Activated CD4-positive, alpha-beta T cell treated with anti-CD3 and anti-CD28 coated beads, Interleukin-10, Interleukin-2, amounts not matched to agents 100 ng/mL and 50 ng/mL, durations not matched to agents 16 hours and 8 hours (primary cell): ENCODE measurements at places on chromosomes 4 and X.

DNA sequence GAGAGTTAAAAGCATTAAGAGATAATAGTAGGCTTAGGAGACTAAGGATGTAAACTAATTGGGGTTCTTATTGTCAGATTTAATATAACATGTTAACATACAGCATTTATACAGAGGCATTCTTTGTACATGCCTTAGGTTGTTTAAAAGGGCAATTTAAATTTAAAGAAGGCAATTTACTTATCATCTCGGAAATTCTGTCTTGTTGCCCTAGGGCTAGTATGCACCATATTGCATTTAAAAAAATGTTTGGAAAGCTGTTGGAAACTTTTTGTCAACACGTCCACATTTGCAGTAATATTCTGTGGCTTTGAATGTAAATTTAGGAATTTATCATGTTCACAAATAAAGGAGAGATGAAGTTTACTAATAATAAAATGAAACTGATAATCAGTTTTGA, 25.5 kb downstream of the GALNT7 start:
- DNase-seq, result no peak

DNA sequence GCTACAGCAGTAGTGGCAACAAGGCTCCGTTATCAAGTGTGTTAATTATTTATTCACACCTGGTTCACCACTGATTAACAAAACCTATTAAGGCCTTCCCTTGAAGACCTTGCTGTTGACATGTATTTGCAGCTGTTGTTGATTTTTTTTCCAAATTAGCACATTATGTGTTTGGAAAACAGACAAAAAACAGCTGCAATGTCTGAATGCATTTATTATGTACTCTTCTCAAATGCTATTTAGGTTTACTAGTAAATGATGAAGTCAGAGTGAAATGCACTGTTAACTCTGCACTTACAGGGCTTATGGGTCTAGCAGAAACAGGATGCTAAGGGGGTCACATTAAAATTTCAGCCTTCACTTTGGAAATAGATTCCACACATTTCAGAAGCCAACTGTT, 99.5 kb upstream of the PCDH7 start:
- no peak for DNase-seq

DNA sequence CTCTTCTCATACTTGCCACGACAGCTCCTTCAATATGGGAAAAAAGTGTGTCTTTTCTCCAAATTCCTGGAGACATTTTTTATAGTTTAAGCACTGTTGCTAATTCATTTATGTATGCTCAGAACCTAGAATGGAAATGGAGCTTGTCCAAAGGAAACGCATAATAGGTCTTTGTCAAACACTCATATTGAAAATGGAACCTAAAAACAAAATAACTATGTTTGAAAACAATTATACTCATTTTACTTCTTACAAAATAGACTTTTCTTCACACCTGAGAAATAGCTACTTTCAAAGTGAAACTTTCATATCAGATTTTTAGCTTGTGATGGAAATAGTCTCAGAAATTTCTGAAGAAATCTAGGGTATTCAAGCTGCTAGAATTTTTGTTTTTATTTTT, 529.7 kb upstream of the BOD1L1 start:
- DNase-seq, result peak; percentile 3

- no peak for DNase-seq
Observed at GRCh38 chr4:182645511-182645910, 271.7 kb downstream of the DCTD start.

GRCh38 chr4:94650690-94651089, 107.1 kb upstream of the BMPR1B start:
- DNase-seq, result no peak

GRCh38 chr4:88761861-88762523, 64.4 kb upstream of the NAP1L5 start:
- DNase-seq, result no peak

GRCh38 chr4:54017308-54017707, 47.1 kb downstream of the CHIC2 start:
- DNase-seq, result no peak

GRCh38 chr4:121221608-121222007, 57.5 kb upstream of the TNIP3 start:
- no peak for DNase-seq

GRCh38 chrX:9874483-9874882, 88.3 kb downstream of the SHROOM2 start:
- DNase-seq, result no peak

- no peak for DNase-seq
Observed at GRCh38 chrX:65841263-65841662, 173.8 kb downstream of the MSN start.

- DNase-seq, result no peak
Observed at GRCh38 chr4:10009861-10010500, 11.3 kb downstream of the SLC2A9 start.

- no peak for DNase-seq
Observed at GRCh38 chrX:151538190-151539122, 25.0 kb upstream of the PASD1 start.

DNA sequence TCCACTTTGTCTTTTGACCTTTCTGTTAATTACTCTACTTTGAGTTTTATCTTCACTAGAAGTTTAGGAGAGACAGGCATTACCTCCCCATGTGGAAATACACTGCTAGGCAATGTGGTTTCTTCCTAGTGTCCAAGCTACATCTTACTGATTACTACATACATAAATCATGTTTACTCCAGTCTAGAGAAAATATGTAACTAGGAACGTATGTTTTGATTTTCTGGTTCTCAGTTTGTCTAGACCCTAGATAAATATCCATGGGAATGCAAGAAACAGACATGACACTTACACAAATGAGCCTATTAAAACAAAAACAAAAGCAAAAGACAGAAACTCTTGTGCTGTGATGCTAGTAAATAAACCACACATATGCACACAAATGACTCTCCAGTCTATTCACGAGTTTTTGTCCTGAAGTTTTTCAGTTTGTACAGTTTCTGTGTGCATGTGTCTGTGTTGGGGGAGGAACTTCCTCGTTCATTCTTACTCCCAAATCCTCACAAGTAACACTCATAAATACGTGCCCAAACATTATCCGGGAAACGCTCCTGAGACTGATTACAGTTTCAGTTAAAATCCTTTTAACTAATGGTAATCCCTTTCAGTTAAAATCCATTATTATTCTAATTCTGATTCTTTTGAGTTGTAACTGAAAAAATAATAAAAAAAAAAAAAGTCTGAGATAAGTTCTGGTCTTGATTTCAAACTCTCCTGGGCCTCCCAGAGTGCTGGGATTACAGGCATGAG, 283.5 kb upstream of the FTHL17 start:
- no peak for DNase-seq

DNA sequence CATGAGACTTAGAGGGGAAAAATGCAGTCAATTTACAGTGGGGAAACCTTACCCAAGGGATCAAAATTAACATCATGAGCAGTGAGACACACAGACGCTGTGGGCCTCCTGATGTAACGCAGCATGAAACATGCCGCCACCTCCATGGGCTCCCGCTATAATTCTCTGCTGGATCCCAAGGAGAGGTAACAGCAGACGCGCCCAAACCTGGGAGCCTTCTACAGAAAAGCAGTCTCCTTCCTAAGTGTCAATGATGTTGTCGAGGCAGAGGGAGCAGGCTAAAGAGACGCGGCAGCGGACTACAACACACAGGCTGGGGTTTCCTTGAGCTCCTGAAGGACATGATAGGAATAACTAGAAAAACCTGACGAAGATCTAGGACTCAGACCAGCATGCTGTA, 142.3 kb downstream of the AFAP1 start:
- DNase-seq, result no peak

DNA sequence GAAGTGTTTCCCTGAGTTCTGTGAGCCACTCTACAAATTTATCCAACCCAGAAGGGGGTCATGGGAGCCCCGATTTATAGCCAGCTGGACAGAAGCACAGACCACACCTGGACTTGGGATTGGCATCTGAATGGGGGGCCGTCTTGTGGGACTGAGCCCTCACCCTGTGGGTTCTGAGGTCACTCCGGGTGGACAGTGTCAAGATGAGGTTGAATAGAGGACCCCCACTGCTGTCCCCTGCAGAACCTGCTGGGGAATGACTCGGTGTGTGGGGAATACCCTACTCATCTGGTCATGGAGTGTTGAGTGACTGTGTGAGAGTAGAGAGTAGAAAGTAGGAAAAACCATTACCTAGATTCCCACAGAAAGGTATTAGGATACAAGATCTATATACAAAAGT, 67.5 kb downstream of the ZFYVE28 start:
- no peak for DNase-seq

DNA sequence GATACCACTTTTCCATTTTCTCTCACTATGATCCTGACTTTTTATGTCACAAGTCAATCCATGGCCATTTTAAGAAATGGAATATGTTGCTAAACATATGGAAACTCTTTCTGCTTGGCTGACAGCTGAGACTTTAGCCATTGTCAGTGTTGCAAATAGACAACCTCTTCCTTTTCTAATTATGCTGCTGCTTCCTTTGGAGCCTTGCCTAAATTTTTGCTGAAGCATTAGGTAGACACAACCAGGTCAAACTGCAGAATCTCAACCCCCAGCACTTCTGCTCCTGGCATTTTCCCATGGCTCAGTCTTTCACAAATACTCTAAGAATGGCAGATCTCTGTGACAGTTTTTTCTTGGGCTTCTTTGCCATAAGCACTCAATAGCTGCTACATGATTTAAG, 543.3 kb downstream of the GRID2 start:
- no peak for DNase-seq
